Myocyte (in vitro differentiated cells): ENCODE measurements at places on chromosomes 1 and 21.

DNA sequence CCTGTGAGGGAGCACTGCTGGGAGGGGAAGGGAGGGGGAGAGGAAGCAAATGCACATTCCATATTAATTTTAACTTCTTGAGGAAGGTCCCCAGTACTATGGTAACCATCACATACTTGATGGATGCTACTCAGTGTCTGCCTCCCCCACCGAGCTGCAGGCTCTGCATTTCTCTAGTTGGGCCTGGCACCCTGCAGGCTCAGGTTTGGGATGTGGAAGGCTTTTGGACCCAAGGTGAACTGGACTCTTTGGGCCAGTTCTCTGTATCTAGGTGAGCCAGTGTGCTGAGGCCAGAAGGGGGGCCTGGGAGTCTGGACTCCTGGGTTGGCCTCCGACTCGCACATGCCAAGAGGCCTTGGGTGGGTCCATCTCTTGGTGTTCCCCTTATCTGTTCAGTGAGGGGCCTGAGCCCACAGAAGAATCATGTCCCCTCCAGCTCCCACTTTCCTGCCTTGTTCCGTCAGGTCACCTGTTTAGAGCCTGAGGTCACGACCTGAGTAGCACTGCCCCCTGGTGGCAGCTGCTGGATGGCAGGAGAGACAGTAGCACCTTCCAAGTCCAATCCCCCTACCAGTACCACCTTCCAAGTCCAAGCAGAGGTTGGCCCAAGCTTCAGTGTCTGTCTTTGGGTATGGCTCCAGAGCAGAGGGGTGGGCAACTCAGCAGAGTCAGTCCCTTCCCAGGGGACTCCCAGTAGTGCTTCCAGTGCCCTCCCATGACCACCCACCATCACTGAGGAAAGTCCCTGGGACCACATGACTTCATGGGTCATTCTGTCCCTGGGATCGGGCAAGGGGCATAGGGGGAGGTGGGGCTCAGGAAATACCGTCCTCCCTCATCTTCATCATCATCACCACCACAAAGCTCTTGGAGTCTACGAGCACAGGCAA, 241.8 kb downstream of the TRABD2B start:
- DNase-seq = peak; percentile 2

- DNase-seq = peak; percentile 67
Observed at GRCh38 chr1:19640363-19641316, 3.5 kb upstream of the NBL1 start.

DNA sequence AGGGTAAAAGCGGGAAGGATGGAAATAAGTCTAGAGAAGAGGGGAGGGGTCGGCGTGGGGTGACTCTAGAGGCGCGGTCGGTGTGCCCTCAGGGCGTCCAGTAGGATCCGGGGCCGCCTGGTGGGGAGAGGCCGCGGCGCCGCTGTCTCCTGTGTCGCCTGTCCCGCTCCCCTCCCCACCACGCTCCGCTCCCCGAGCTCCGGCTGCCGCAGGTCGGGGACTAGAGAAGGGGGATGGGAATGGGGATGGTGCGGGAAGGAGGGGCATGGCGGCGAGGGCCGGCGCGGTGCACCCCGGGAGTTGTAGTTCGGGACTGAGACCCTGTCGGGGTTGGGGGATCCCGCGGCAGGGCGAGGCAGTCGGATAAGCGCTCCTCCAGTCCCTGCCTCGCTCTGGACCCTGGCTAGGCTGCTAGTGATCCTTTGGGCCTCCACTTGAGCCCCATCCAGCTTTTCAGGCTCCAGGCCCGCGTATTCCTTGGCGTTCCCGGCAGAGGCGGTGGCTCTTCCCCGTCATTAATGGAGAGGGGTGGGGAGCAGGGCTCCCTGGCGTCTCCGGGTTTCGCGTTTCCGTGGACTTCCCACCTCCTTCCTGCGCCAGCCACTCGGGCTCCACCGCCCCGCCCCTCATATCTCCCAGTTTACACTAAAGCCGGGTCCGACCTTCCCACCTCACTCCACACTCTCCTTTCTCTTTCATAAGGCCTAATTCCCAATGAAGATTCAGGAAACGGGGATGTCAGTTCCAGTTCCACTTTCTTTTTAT, at the start of gene ENTREP3:
ENTREP3 (minus strand) TSS at position 241 of the 765 bp plus-strand sequence. CDS start 606 bp downstream, outside the sequence.
- peak; percentile 92 for DNase-seq

GRCh38 chr1:10155087-10155712, 55.2 kb upstream of the KIF1B start:
- DNase-seq = peak; percentile 78

GRCh38 chr1:53957194-53957818, 11.2 kb downstream of the LRRC42 start:
- no peak for DNase-seq

DNA sequence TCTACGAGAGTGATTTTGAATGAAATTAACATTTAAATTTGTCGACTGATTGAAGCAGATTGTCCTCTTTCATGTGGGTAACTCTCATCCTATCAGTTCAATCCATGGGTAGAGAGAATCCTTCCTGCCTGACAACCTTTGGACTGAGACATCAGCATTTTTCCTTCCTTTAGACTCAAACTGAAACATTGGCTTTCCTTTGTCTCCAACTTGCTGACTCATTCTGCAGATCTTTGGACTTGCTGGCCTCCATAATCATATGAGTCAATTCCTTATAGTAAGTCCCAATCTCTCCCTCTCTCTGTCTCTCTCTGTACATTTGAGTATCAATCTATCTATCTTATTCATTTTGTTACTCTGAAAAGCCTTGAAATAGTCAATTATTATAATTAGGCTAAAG, 416.7 kb downstream of the LRRIQ3 start:
- no peak for DNase-seq

GRCh38 chr1:85806236-85806965, 98.2 kb upstream of the ZNHIT6 start:
- DNase-seq = no peak

DNA sequence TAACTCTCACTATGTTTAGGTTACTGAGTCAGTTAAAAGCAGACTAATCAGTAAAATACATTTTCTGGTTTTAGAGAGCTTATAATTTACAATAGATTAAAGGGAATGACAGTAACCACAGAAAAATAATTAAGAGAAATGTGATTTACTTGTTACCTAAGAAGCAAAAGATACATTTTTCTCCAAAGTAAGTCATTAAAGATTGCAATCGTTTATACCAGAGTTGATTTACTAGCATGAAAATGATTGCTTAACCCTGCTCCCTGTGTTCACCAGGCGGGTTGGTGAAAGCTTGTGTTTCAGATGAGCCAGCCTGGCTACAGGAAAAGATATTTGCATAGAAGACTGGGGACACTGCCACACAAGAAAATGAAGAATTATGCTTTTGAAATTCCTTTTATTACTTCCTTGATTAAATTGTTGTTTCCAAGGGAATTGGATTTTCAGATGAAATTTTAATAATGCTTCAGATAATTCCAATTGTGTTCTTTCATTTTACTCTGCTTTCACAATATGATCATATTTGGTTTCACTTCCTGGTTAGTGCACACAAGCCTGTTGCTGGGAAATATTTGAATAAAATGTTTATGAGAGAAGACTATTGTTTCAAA, 27.9 kb downstream of the LRRC8B start:
- DNase-seq = peak; percentile 54

DNA sequence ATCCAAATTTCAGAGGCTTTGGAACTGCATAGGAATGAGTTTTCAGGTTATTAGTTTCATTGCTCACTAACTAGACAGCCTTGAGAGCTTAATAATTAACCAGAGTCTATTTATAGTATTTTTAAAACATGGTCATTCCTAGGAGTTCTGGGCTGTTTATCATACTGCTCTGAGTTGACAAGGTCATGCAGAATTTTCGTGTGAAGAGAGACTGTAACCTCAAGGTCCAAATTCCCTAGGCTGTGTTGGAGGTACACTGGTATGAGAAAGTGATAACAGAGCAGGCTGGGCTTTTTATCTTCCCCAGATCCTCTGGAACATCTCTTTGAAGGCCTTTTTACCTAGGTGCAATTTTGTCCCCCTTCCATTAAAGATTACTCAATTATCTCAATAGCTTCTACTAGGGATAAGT, 736.3 kb downstream of the LTN1 start:
- no peak for DNase-seq

GRCh38 chr1:25562101-25562927, 18.9 kb downstream of the LDLRAP1 start:
- no peak for DNase-seq

- DNase-seq = no peak
Observed at GRCh38 chr1:55138823-55139222, 76.3 kb downstream of the USP24 start.

DNA sequence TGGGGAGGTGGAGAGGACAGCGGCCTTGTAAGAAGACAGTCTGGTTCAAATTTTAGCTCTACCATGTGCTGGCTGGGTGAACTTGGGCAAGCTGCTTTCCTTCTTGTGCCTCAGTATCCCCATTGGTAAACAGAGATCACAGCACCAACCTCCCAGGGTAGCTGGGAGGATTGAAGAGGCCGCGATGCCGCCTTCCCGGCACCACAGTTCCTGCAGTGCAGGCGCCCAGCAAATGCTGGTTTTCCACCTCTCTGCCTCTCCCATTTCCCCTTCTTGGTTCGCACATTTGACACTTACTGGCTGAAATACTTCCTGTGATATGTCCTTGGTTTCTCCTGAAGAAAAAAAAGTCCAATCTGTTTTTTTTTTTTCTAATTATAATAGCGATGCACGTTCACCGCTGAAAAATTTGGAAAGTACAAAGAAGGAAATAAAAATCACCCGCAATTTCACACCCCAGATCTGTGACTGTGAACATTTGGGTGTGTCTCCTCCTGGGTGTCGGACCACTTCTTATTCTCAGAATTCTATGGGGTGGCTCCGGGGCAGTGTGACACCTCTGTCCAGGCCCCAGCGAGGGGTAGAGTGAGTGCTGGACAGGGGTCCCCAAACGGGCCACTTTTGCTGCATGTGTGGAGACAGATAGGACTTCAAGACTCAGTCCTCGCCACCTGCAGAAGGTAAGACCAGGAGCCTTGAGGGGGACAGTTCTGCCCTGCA, 73.1 kb downstream of the RUNX3 start:
- no peak for DNase-seq

DNA sequence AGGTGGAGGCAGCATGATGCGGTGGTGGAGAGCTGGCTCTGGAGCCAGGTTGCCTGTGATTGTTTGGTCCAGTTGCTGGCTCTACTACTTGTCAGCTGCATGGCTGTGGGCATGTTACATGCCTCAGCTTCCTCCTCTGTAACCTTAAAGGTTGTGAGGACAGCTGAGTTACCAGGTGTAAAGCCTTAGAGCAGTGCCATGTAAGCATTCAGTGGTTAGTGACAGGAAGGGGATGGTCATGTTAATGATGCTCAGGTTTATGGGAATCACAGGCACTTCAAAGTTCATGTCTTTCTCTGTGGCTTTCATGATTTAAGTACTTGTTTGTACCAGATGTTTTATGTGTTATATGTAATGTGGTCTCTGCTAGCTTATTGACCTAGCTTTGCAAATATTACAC, 32.6 kb downstream of the PTGFRN start:
- no peak for DNase-seq

DNA sequence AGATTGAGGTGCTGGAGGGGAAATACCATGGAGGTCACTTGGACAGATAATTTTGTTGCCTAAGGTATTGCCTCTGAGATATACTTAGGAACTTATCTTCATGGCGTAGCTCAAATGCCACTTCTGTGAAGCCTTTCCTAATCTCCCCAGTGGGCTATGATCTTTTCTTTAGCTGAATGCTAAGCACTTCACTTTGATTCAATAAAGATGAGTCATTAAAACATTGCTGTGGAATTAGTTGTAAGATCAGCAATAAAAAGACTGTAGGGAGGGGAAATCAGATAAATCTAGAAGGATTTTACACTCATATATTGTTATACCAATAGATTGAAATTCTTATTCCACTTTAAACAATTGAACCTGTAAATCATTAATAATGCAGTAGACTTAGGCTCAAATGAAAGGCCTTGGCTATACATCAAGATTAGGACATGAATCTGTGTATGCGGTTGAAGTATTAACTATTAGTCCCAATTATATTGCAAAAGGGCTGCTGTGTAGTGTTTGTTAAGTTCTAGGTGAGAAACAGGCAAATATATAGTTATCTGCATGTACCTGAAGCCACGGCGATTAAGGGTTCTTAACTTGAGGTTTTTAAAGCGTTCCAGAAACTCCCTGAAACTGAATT, 19.2 kb upstream of the MAGOH start:
- no peak for DNase-seq

- DNase-seq = no peak
Observed at GRCh38 chr1:32759521-32759981, 57.0 kb upstream of the SYNC start.

GRCh38 chr1:92927870-92928269, 33.4 kb downstream of the DIPK1A start:
- DNase-seq = no peak

DNA sequence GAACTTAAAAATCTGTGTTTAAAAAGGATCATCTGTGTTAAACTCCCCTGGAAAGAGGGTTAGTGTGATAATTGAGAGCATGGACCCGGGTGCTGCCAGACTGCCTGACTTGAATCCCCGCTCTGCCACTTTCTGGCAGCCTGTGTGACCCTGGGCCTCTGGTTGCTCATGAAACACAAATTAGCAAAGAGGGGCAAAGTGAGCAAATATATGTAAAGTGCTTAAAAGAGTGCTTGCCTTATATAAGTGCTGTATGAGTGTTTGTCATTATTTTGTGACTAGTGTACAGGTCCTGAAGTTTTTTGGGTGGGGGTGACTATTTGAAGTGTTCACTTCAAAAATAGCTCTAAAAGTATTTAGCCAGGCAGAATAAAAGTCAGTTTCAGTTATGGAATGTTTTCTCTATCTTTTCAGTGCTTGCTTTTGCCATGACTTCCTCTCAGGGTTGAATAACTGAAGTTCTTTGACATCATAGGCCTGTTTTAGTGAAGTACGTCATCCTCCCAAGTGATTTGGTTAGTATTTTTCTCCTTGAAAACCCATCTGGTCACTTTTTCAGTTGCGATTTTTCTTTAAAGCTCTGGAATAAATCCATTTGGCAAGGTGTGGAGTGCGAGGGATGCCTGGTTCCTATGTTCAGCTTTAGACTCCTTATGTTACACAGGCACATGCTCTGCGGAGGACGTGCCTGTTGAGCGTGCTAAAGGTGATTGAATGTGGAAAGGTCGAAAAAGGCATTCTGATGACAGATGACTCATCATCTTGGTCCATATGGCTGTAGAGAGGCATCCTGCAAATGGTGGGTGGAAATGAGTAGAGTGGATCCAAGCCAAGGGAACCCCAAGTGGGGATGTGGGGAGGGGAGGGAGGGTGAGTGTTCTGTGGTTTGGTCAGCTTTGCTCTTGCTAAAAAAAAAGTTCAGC, 47.8 kb downstream of the AK4 start:
- peak; percentile 21 for DNase-seq

DNA sequence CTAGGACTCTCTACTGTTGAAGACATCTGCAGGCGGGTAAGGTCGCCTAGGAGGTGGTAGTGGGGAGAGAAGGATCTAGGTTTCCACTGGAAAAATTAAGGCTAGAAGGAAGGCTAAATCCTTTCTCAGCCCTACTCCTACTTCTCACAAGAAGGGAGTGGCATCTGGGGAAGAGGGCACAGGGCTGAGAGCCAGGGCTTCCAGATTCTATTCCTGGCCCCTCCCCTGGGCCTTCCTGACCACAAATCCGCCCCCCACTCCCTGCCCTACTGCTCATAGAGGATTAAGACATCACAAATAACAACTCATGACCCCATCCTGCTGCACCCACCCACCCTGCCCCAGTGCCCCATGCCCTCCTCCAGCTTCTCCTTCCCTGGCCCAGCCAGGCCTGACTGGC, 2.5 kb downstream of the PHLDA3 start:
- peak; percentile 81 for DNase-seq

- no peak for DNase-seq
Observed at GRCh38 chr1:227900571-227901051, 47.1 kb downstream of the WNT9A start.

- no peak for DNase-seq
Observed at GRCh38 chr1:205598841-205599668, 32.8 kb downstream of the ELK4 start.

- peak; percentile 71 for DNase-seq
Observed at GRCh38 chr1:81800695-81801650, at the start of gene ADGRL2. Gene ADGRL2, plus strand, starts transcription at chr1:81800934. Its CDS starts 36,051 bp downstream, at chr1:81836985.
